ENCODE measurements at places on chromosomes 5 and 9.

DNA sequence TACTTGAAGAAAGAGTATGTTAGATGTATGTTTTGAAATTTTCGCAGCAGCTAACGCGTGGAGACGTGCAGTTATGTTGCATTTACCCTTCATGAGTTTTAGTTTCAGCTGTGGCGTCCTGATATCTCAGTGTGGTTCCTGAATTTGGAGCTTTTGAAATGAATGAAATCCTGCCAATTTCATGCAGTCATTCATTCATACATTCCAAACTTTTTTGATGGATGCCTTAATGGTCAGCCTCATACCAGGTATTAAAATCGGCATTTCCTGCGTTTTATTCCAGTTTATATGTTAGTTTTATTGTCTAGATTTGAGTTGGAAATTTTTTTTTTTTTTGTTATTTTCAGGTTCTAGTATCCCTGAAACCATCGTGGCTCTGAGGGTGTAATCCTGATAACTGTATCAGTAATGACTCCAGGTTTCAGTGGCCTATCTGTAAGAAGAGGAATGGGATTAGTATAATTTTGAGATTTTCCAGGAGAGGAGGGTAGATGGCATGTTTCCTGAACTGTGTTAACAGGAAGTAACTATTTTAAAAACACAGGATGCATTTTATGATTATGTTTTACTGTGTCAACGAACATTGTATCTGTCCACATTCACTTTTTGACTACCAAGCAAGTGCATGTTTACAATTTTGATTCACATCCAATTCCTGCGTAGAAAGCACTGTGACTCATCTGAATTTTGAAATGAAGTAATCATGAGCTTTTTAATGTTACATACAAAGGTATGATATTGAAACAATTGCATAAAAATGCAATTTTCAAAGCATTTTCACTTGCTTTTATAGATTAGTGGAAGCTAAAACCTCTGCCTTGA, 1.0 kb downstream of the FOCAD start:
- no peak for DNase-seq

GRCh38 chr5:159861086-159861485, 55.2 kb upstream of the ADRA1B start:
- no peak for DNase-seq

- no peak for DNase-seq
These were observed 115.9 kb downstream of the TARS1 start for GRCh38 chr5:33556330-33557328.

DNA sequence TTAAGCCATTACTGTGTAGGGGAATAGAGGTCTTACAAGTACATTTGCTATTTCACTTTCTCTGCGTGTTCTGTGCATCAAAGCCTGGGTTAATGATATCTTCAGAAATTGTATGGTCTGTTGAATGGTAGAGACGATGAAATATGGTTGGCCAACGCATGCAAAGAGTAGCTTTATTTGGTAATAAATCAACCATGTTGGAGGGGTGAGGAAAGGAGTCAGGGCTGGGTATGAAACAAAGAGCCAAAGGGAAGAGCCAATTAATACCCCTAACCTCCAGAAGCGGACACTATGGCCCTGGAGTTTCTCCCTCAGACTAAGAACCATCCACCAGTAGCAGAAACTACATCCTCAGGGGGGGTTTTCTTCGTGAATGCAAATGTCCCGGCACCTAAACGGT, 1974.0 kb upstream of the WWC1 start:
- no peak for DNase-seq

DNA sequence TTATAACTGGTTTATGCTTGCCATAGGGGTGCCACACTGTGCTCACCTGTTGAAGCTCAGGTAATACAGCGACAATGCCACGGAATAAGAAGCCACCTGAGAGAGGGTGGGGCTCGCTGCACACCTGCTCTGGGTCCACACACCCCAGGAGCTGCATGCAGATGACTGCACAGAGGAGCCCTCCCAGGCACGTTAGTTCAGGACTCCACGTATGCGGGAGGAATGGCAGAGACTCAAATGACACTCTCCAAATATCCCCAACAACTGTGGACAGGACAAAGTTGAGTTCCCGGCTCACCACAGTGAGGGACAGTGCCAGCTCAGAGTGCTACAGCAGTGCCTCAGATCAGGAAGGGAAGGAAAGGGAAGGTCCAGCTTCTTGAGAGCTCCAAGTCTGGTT, 5.8 kb upstream of the FCN1 start:
- no peak for DNase-seq

GRCh38 chr5:20528471-20528870, 540.5 kb upstream of the CDH18 start:
- no peak for DNase-seq

DNA sequence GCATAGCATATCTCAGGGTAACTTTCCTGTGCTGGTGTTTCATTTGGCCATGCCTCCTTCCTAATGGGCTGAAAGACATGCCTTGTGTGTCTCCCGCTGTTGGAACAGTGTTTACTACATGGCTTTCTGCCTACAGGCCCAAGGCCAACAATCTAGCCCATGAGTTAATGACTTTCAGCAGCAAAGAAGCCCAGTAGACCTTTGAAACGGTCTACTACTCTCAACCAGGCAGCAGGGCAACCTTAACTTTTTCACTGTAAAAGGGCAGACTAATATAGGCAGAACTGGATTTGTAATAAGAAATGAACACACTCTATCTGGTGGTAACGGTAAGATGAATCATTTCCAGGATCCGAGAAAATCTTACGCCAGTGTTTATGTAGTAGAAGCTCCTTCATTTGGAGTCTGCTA, 21.0 kb downstream of the C5orf15 start:
- DNase-seq: no peak

Measured in CD4-positive, alpha-beta T cell treated with Interleukin-15 for 1 hour (primary cell).